ENCODE measurements at places on chromosomes 5 and 9.

- no peak for DNase-seq
Observed at GRCh38 chr9:112326194-112326593, 7.2 kb downstream of the PTBP3 start.

- no peak for DNase-seq
Observed at GRCh38 chr5:93359960-93360305, 221.1 kb downstream of the NR2F1-AS1 start.

GRCh38 chr5:176875014-176875550 lies 24.1 kb downstream of the HK3 start:
- no peak for DNase-seq

- DNase-seq: no peak
Observed at GRCh38 chr9:35726931-35727330, 5.1 kb downstream of the TLN1 start.
